ENCODE measurements at places on chromosomes 2 and 18. TPM values are rescaled to one million over a fixed set of nuclear protein-coding genes. Genes with fewer than 3 reads are reported as not detected.

- ATAC-seq, result no peak
Observed at GRCh38 chr2:152693033-152693432, 24.2 kb downstream of the PRPF40A start.

- ATAC-seq, result no peak
Observed at GRCh38 chr2:20050104-20050645, 1.3 kb downstream of the LAPTM4A start.

- no peak for ATAC-seq
Observed at GRCh38 chr2:160363961-160364360, 129.6 kb downstream of the RBMS1 start.

DNA sequence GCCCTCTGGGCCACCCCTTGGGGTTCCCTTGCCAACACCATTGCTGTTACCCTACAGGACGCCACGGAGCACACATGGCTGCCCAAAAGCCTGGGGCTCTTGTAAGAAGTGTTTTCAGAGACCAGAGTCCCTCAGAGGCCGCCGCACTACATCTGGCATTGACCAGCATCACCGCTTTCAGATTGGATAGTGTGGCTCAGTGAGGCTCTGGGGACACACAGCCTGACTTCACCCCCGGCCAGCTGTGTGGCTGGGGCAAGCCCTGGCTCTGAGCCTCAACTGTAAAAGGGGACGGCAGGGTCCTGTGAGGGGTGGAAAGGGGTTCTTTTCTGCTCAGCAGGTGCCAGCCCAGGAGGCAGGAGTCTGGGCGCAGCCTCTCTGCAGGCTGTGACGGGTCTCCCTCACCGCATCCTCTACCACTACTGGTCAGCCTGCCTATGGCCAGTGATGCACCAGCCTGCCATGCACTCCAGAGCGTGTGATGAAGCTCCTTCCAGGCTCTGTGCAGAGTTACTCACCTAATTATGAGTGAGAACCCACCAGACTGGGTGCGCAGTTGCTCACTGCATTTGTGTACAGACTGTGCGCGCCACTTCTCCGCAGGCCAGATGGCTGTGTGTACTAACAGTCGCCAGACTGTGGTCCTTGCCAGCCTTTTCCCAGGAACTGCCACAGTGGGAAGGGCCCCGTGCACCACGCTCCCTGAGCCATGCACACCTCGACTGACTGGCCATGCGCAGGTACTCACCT lies 10.7 kb upstream of the OTOF start:
- ATAC-seq, result no peak

The SLC14A1 gene
- 6.6 TPM for total RNA-seq

The REEP1 gene
- total RNA-seq, result 22.9 TPM

DNA sequence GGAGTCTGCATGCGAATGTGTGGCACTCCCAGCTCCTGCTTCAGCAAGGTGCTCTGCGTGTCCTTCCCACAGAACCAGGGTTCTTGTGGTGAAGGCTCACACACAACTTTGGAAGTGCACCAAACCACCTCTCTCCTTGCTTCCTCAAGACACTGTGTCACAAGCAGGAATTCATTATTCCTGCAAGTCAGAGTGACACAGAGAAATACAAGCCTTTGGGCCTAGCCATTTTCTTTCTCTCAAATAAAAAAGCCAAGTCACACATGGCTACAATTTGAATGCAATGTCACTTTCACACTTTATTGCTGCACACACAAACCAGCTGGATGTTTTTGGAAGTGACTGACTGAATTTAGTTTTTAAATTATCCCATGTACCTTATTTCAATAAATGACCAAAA lies 30.1 kb upstream of the THOC1 start:
- no peak for ATAC-seq

- no peak for ATAC-seq
Observed at GRCh38 chr18:78402966-78403365, 576.7 kb upstream of the SALL3 start.

The LONRF2 gene
- total RNA-seq, result 74.6 TPM

The FOSL2 gene
- total RNA-seq, result 152 TPM

GRCh38 chr2:11521775-11522174 lies 12.1 kb upstream of the GREB1 start:
- ATAC-seq, result no peak

The SIX3 gene
- total RNA-seq, result not detected

DNA sequence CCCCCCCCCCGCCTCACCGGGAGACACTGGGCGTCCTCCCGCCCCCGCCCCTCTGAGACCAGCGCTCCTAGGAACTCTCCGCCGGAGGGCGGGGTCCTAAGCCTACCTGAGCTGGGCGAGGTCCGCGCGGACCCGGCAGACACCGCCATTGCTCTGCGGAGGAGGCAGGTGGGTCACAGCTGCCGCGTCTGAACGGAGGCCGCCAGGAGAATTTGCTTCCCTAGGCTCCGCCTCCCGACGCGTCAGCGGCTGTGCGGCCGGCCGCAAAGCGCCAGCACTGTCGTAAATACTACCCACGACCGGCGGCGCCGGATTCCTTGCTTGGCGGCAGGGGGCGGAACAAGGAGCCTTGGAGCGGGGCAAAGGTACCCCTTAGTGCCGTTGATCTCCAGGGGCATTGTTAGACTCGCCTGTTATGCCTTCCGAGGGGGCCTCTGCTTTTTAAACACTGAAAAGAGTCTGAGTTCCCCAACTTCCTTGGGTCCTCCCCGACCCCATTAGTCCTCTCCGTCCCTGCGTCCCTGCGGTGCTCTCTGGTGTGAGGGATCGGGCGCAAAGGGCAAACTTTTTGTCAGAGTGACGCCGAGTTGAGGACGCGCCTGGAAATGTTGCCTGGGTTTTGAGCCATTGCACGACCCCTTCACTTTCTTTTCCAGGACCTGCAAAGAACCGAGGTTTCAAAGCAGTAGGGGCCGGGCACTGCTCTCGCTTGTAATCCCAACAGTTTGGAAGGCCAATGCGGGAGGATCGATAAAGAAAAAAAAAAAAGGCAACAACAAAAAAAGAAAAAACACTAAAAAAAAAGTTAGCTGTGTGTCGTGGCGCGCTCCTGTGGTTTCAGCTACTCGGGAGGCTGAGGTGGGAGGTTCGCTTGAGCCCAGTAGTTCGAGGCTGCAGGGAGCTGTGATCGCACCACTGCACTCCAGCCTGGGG lies at the start of gene GGCX:
Gene GGCX, minus strand, starts transcription at position 214 of the 933 bp plus-strand sequence. Its CDS starts 65 bp downstream, at position 149.
- peak; percentile 96 for ATAC-seq

The ATP6V1C2 gene
- 0.42 TPM for total RNA-seq

DNA sequence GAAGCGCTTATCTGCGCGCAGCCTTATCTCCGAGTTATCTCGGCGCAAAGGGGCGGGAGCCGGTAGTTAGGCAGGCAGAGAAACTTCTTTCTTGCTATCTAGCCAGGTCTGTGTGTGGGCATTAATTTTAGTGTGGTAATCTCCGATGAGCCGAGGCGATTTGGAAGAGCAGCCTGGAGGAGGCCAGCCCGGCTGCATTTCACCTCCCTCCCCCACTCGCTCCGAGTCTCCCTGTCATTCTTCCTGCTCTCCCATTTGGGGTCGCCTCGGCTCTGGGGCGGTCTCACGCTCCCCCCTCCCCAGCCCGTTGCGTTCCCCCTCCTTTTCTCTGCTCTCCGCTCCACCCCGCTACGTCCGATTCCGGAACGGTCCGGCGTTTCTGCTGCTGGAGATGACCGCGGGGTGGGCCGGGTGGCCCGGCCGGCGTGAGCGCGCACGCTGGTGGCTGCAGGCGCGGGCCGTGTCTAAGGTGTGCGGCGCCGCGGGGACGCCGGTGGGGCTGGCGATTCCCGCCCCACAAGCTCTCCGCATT lies 566 bp downstream of the GATA6 start:
- ATAC-seq, result peak; percentile 26

DNA sequence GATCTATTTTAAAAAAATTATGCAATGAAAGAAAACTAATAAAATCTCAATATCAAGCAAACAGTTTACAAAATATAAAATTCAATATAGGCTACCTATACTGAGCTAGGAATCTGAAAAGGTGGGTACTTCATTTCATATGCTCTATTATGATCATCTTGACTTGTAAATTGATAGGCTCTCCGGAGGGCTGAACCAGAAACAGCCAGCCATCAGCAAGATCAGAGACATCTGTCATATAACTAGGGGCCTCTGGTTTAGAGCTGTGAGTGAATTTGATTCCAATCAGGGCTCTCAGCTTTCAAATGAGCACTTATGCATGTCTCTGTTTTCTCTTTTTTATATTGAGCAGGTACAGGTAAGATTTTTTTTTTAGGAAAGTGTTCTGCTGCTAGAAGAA lies 114.2 kb downstream of the SPHKAP start:
- no peak for ATAC-seq

DNA sequence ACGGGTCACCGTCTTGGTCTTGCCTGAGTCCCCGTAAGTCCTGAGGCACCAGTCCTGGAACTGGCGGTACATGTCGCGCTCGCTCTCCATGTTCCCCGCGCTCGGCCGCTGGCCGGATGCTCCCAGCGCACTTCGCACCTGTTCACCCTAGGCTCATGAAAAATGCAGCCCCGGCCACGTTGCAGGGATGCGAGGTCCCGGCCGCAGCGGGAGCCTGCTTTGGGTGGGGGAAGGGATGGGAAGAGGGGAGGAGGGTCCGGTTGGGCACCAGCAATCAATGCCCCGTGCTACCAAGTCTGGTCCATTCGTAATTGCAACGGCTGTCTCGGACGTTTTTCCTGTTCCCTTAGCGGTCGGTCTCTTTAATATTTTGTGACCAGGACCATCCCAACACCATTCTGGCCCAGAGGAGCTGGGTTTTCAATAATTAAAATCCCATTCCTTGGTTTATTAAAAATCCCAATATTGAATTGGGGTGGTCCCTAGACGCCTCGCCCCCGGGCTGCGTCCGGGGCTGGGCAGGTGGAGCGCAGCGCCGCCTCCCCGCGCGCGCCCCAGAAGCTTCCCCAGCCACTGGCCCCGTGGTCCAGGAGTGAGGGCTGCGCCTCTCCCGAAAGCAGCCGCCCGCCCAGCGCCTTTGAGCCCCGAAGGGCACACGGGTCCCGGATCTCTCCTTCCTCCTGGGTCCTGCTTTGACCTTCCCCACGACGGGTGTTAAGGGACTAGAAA lies 1.4 kb downstream of the NOL4 start:
- no peak for ATAC-seq

- ATAC-seq, result no peak
Observed at GRCh38 chr18:5297597-5297996, 2.1 kb upstream of the ZBTB14 start.

DNA sequence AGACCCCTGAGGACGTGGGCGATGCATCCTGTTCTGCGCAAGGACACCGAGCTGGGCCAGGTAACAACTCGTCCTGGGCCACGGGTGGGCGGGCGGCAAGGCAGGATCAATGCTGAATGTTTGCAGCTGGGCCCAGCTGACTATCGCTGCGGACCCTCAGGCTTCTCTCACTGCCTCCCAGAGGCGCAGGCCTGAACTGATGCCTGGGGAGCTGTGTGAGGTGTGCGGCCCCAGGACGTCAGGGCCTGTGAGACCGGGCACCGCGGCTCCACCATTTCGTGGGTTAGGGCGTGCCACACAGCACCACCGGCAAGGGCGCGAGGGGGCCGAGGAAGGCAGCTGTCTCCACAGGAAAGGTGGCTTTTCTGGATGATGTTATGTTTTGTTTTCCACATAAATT lies 307.4 kb downstream of the NDUFA10 start:
- ATAC-seq, result no peak

The LIPG gene
- 0.77 TPM for total RNA-seq

- ATAC-seq, result no peak
Observed at GRCh38 chr18:12079491-12080237, 14.0 kb upstream of the ANKRD62 start.

The RHOB gene
- 1,208 TPM for total RNA-seq

- ATAC-seq, result peak; percentile 100
Observed at GRCh38 chr2:2613279-2614199, 282.5 kb upstream of the MYT1L start.
